Activated CD4-positive, alpha-beta T cell treated with anti-CD3 and anti-CD28 coated beads, Interleukin-2, amount 50 U/mL, for 24 hours (primary cell): ENCODE measurements at places on chromosomes 7 and 10.

DNA sequence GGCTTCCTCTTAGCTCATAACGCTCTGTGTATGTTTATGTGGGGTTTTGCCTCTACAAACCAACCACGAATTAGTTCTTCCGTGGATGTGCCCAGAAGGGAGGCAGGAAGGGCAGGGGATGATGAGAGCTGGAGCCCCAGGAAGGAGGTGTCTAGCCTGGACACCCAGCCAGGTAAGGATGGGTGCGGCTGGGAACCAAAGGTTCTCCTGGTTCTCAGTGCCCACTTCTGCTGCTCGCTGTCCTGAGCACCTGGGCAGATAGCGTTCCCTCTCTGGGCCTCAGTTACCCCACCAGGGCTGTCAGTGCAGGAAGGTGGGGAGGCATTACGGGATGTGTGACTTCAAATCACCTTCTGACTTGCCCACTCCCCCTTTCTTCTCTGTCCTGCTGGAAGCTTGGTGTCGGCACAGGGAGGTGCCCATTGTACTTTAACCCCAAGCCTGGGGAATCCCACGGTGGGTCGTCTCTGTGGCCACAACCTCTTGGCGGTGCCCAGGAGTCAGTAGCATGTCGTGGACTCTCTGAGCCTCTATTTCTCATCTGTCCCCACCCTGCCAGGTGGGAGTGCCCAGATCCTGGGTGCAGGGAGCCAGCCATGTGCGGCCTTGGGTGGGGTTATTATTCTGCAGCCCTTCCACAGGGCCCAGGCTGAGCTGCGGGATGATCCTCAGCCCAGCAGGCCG, 18.7 kb upstream of the PCBD1 start:
- DNase-seq = no peak

GRCh38 chr7:142438235-142438922, 180.5 kb upstream of the PRSS58 start:
- DNase-seq = no peak

DNA sequence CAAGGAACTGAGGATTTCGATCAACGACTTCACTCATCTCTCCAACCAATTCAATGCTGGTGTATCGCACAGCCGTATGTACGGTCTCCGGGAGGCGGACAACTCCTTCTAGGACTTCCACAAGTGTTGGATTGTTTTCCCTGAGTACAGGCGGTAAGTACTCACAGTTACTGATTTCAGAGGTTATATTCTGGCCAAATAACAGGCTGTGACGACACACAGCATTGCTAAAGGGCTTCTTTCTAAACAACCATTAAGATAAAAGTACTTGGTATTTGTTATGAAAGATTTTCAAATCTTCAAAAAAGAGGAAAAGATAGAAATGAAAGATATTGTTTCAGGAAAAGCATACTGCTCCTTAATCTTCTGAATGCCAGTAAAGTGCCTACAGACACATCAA, 52.2 kb downstream of the IRF5 start:
- no peak for DNase-seq

- no peak for DNase-seq
These were observed 165.2 kb downstream of the GNAT3 start for GRCh38 chr7:80346704-80347103.

DNA sequence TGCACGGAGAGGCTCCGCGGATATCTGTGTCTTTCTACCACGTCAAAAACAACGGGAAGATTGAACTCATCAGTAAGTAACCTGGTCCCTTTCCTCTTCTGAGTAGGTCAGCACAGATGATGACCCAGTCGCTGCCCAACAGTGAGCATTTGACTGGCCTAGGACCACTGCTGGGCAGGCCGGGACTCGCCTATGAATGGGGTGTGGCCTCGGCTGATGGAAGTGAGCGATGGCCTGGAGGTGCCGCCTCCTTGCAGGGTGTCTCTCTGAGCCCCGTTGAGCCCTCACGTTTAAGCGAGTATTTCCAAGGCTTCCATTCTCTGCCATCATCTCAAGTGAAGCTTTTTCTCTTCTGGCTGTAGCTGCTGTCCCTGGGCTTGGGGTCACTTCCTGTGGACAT, 18.1 kb downstream of the EIF3B start:
- DNase-seq = no peak

DNA sequence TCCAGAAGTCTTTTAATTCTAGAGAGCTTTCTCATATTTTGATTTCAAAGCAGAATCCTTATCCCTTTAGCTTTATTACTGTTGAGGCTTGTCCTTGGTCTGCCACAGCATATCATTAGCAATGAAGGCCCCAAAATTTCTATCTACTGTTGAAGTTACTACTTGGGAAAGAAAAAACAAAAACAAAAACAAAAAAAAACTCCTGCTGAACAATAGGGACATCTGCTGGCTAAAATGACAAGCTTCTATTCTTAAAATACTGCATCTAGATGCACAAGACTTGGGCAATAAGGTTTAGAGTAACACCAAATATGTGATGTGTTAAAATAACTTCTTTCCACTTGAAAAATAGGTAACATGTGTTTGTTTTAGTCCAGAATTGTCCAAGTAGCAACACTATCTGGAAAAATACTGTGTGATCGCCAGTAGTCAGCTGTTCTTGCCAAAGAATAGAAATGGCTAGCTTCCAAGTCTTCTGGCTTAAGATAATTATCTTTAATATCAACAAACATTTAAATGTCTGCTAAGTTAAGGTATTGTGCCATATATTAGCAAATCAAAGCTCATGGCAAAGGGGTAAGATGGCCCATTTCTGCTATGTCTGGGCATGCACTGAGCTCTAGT, 3.8 kb upstream of the DMTF1 start:
- no peak for DNase-seq

DNA sequence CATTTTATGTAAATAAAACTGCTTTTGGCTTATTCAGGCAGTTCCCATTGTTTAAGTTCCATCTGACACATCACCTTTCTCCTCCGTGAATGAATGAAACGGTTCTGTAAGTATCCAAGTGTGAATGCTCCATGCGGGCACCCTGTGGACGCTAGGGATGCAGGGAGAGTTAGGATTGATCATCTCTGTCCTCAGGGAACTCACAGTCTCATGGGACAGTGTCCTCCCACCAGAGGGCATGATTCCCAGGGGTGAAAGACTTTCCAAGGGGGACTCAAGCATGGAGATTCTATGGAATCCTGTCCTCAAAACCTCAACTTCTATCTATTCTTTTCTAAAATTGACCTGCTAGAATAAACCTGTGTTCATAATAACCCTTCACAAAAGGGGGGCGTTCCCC, 98.8 kb downstream of the HECW1 start:
- no peak for DNase-seq
